Amniotic stem cell (primary cell): ENCODE measurements at places on chromosomes 5 and 9.

GRCh38 chr5:144084971-144085370 lies 85.5 kb downstream of the YIPF5 start:
- DNase-seq, result no peak

GRCh38 chr5:110055302-110055701 lies 365.6 kb downstream of the MAN2A1 start:
- no peak for DNase-seq

DNA sequence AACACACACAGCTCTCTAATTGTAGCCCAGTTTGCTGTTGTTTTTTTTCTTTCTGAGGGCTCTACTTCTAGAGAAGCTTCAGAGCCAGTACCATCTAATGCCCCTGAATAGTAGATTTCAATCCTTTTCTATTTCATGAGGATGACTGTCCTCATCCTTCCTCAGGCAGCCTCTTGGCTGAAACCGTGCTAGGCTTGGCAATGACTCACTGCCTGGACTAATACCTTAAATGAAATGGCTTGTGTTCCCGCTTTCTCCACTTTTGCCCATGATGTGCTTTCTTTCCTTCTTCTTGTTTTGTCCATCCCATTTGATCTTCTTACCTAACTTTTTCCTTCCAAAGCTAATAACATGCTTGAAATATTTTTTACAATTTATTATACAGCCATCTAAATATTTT lies 80.1 kb downstream of the ITGA1 start:
- DNase-seq, result no peak

DNA sequence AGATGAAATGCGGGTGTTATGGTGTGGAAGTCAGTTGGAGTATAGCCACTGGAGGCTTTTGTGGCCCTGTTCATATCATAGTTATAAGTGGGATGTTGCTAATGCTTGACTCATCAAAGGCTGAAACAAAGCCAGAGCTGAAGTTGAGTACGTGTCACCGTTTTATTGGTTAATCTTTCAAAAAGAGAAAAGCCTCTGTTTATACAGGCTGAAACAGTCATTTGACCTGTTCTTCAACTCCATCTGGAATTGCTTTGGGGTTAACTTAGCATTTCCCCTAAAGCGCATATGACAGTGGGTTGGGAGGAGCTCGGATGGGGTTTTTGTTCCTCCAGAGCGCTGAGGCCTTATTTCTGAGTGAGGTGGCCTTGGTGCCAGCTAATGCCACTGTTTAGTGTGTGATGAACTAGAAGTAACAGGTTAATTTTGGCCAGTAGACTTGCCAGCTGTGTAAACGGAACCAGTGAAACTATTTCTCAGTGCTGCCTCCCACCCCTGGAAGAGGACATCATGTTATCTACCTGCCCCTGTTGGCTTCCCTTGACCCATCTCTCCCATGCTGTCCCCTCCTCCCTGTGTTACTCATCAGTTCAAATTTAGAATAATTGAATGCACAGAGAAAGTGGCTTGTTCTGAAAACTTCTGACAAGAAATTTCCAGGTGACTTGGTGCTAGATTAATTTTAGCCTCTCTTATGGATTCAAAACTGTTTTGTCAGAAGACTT lies 34.2 kb downstream of the MTAP start:
- peak; percentile 90 for DNase-seq

DNA sequence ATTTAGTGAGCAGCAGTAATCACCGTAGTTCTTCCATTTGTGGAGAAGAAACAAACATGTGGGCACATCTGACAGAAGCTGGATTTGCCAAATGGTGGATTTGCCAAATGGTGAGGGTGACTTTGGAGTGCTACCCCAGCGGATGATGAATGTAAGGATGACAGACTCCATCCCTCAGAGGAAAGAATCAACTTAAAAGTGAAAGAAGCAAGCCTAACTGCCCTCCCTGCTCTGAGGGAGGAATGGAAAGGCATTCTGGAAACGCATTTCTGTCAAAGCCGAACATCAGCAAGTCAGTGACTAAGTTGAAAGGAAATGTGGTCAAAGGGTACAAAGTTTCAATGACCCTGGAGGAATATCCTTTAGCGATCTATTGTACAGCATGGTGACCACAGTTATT lies 143.5 kb downstream of the GPBP1 start:
- no peak for DNase-seq

GRCh38 chr9:6708732-6709131 lies 49.0 kb upstream of the KDM4C start:
- no peak for DNase-seq

GRCh38 chr5:150112201-150113046 lies 26.1 kb upstream of the CSF1R start:
- peak; percentile 81 for DNase-seq

DNA sequence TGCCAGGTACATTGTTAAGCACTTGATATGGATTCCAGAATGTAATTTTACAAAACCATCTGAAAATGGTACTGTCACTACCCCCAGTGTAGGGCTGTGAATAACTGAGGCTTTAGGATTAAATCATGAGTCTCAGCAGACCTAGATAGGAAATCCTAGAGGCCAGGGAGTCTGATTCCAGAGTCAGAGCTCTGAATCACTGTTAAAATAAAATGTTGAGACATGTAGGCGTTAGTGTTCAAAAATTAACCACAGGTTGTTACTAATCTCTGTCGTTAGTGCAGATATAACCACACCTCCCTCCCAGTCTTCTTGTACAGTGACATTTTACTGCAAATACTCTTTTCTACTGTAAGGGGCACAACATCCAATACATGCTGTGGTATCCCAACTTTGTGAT lies 1828.8 kb downstream of the MAT2B start:
- DNase-seq, result peak; percentile 3

- DNase-seq, result no peak
Observed at GRCh38 chr5:143474616-143475015, 71.1 kb upstream of the NR3C1 start.
